ENCODE measurements at places on chromosomes 16 and 17. TPM values are rescaled to one million over a fixed set of nuclear protein-coding genes. Genes with fewer than 3 reads are reported as not detected.

The PRSS27 gene
- polyA plus RNA-seq = not detected

The PRRT2 gene
- 0.37 TPM for polyA plus RNA-seq

The ARL5C gene
- not detected for polyA plus RNA-seq

GRCh38 chr16:53937161-53937880 lies 233.4 kb downstream of the FTO start:
- H3K4me3 ChIP-seq = no peak overlapping the region
- no peak overlapping the region for H3K27ac ChIP-seq
- no peak for DNase-seq
- no peaks in the 10 kb centered on the region for H3K36me3 ChIP-seq
- no peaks in the 10 kb centered on the region for H3K4me1 ChIP-seq

Data from CD4-positive, alpha-beta memory T cell (primary cell).